Activated T-cell treated with anti-CD3 and anti-CD28 coated beads for 1 hour (primary cell): ENCODE measurements at places on chromosomes 6 and 20.

- no peak for DNase-seq
These were observed 154.4 kb upstream of the STMND1 start for GRCh38 chr6:16947375-16948015.

DNA sequence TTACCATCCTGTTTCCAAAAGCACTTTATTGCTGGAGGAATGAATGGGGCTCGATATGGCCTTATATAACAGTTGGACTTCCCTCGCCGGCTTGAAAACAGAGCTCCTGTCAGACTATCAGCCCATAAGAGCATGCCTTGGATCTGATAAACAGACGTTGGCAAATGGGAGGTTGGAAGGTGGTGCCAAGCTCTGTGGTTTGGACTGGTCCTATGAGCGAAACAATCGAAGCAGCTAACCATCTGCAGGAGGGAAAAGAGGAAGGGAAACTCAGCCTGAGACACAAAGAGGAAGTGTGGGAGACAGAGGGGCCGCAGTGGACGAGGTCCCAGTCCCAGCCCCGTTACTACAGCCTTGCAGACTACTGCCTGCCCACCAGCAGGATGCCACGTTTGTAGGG, 92.9 kb downstream of the TFAP2C start:
- no peak for DNase-seq

DNA sequence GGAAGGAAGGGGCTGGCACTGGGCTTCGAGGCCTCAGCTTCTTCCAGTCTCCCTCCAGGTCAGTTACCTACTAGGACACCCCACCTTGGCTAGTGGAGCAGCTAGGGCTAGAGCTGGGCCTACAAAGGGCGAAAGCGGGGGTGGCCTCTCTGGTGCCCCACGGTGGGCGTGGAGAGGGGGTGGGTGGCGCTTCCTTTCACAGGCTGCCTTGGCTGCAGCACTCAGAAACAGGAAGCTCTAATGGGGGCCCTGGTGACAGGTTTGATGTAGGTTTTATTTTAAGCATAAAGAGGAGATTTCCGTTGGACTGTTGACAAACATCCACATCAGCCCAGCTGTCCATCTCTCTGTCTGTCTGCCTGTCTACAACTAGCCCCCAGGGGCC, 13.4 kb downstream of the FAM110A start:
- DNase-seq, result peak; percentile 51

DNA sequence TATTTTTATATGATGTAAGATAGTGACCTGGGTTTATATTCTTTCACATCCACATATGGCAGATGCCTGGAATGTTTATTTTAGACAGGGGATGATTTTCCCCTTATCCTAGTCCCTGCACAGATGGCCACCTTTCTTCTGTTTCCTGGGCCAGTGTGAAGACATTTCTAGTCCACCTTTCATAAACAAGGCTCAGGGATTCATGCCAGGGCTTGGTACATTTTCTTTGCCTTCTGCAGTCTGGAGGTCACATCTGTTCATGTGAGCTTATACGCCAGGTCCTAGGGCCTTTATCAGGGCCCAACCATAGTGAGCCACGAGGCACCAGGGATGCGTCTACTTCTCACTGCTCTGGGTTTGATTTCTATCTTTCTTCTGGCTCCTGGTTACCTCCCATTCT, 38.0 kb upstream of the ERVFRD-1 start:
- DNase-seq, result no peak

DNA sequence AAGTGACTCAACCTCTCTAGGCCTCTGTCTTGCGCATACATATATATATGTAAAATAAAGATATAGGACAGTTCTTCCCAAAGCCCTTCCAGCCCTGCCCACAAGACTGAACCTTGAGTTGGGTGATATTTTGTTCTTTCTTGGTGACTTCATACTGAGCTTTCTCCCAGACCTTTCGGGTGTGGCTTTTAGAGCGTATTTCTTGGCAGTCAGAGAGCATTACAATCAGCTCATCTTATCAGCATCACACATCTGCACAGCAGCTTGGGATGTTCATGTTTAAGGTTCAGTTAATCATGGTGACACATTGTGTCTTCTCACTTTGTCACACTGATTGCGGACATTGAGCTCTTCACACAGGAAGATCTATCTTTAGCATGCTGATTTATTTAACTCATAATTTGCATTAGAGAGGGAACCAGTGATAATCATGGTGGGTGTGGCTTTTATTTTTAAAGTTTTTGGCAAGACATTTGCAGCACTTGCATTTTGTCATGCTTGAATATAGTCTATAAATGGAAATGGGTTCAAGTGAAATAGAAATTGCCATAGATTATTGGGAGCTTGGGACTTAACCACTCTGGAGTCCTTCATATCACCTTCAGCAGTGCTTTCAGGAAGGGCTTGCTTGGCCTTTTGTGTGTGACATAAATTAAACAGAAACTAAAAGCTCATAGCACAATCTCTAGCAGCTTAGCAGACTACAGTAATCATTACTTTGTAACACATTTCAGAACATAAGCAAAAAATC, 8.3 kb downstream of the KIF3B start:
- no peak for DNase-seq

- DNase-seq, result no peak
These were observed 144.6 kb upstream of the BMP5 start for GRCh38 chr6:56019973-56020372.

DNA sequence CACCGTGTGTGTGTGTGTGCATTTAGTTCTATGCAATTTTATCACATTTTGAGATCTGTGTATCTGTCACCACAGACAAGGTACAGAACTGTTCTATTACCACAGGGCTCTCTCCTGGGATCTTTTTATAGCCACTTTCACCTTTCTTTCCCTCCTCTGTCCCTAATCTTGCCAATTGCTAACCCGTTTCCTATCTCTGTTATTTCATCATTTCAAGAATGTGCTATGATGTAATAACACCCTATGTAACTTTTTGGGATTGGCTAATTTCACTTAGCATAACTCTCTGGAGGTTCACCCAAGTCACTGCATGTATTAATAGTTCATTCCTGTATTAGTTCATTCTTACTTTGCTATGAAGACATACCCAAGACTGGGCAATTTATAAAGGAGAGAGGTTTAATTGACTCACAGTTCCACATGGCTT, 657.7 kb downstream of the QKI start:
- no peak for DNase-seq

DNA sequence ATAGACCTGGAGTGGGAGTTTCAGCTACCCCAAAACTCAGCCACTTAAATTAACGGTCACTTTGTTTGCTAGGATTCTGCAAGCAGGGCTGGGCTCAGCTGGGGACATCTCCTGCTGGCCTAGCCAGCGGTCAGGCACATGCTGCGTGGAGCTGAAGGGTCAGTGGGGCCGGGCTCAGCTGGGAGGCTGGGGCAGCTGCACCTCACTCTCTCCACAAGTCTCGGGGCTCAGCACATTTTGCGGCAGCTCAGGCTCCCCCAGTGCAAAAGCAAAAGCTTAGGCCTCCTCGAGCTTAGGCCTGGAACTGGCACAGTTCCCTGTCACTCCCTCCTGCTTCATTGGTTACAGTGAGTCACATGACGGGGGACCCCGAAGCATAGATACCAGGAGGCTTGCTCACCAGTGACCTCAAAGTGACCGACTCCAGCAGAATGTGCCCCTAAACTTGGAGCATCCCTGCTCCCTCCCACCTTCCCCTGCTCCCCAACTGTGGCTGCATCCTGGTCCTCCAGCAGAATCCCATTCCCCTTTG, 80.6 kb upstream of the CST7 start:
- DNase-seq, result no peak

DNA sequence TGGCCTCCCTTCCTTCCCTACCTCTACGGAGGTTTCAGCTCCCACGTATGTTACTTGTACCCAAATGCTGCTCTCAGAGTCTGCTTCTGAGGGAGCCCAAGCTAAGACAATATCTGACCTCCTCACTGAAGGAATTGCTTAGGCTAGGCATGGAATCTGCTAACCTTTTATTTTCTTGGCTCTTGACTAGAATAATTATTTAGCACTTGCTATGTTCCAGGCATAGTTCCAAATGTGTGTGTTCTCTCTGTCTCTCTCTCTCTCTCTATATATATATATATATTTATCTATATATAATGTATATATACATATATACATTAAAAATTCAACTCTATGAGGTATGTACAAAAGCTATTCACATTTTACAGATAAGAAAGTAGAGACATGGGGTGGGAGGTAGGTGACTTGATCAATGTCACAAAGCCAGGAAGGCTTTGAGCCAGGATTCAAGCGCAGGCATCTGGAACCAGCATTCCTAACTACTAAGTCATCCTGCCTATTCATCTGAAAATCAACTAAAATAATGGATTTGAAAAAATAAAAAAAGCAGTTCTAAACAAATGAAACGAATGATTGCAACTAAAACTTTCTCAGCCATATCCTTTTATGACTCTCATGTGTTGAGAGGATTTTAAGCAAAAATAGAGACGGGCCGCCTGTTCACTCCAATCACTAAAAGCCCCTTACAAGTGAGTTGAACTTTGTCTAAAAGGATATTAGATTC, 189.7 kb upstream of the JAG1 start:
- DNase-seq, result no peak

GRCh38 chr6:5133943-5134342, 48.8 kb downstream of the PPP1R3G start:
- DNase-seq, result no peak

- DNase-seq, result no peak
These were observed 75.6 kb downstream of the SLC24A3 start for GRCh38 chr20:19288061-19288460.

DNA sequence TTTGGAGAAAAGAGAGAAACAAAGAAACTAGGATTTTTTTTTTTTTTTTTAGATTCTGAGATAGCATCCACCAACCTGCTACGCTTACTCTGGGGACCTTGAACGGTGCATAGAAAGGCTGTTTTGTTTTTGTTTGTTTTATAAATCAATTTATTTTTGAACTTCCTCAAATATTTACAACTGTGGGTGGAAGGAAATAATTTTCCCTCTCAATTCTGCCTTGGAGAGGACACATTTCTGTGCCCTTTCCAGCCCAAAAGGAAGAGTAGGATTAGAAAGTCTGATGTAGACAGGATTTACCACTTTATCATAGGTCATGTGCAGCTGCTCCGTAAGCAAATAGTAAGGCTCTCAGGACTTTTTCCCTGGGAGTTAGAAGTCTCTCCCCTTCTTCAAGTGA, 190.5 kb downstream of the NKAIN2 start:
- DNase-seq, result no peak

DNA sequence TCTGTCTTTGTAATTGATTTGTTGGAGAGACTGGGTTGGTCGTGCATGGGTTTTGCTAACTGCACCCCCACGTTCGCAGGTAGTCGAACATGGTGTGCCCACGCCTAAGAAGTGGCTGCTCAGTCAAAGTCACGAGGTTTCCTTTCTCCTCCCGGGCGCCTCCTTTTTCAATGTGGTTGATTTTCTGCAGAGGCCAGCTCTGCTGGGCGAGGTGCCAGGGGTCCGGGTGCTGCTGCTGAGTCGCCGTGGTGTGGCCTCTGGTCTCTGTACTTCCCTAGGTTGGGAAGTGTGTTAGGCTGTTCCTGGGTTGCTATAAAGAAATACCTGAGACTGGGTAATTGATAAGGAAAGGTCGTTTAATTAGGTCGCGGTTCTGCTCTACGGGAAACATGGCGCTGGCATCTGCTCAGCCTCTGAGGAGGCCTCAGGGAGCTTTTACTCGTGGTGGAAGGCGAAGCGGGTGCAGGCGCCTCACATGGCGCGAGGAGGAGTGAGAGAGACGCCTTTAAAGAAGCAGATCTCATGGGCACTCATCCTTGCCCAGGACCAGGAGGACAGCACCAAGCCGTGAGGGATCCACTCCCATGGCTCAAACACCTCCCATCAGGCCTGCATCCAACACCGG, 14.1 kb downstream of the OSBPL2 start:
- no peak for DNase-seq

DNA sequence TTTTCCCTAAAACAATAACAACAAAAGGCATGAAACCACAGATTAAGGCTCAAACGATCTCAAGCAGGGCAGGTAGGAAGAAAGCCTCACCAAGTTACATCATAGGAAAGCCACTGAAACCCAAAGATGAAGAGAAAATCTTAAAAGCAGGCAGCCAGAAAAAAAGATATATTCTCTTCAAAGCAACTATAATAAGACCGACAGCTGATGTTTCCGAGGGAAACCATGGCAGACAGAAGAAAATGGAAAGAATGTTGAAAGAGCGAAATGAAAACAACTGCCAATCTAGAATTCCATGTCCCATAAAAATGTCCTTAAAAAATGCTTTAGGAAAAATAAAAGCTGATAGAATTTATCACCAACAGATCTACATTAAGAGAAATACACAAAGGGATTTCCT, 161.5 kb upstream of the THBS2 start:
- DNase-seq, result no peak

DNA sequence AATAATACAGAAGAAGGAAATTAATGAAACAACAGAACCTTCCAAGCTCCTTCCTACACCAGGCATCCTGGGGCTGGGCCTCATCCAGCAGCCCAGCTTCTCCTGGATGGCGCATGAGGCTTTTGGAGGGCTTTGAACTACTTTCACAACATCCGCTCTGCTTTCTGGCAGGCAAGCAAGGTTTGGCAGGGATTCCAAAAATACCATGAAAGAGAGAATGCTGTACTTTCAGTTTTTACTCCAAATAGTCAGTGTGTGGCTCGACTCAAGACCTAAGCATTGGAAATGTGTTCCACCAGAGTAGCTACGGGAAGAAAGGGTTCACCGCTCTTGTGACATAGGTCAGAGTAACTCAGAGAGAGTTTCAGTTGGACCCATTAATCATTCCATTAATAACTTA, 125.4 kb downstream of the OPRM1 start:
- DNase-seq, result no peak

GRCh38 chr6:46288835-46289234, 118.1 kb upstream of the ENPP5 start:
- DNase-seq, result no peak

DNA sequence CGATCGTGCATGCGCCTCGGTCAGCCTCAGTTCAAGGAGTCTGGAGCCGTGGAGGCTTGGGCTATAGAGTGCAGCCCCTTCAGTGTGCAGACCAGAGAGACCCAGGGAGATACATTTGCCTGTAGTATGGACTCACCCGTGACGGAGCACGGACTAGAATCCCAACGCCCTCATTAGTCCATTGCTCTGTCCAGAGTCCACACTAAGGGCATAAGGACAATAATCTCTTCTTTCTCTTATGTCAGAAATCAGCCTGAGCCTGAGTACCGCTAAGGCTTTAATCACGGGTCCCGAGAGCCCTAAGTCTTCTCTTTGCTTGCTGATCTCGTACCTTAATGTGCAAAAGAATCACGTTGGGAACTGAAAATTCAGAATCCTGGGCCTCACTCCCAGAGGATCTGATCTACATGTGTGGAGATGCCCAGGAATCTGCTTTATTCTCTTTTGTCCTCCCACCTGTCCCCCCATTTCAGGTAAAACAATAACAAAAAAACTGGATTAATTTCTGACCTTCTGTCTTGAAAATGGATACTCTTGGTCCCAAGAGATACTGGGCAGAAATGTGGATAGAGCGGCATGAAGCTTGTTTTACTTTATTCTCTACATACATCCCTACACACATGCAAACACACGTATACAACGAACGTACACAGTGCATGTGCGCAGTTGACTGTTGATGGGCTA, 671 bp downstream of the BPHL start:
- DNase-seq, result no peak

- DNase-seq, result peak; percentile 62
These were observed 138.0 kb downstream of the NFATC2 start for GRCh38 chr20:51404297-51405060.

GRCh38 chr20:37640600-37641561, 52.9 kb upstream of the CTNNBL1 start:
- no peak for DNase-seq

- no peak for DNase-seq
These were observed 46.4 kb upstream of the CCDC28A start for GRCh38 chr6:138727182-138727581.
